ENCODE measurements at places on chromosomes 3 and 15.
A peak's percentile ranks its signal among the peaks of the same experiment; 100 is the strongest.

DNA sequence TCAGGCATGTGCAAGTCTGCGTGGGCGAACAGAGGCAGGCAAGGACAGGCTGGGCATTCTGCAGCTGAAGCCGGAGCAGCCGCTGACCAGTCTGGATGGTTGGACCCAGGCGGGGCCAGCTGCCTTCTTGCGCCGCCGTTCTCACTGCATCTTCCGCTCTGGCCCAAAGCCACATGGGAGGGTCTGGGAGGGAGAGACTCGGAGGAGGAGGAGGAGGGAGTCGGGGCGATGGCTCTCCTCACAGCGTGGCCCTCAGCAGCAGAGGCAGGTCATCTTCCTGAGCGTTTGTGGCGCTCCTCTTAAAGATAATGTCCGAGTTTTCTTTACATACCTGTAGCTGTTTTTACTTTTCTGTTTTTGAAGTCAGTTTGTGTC is 5.9 kb downstream of the CLK3 start:
- DNase-seq, result no peak

DNA sequence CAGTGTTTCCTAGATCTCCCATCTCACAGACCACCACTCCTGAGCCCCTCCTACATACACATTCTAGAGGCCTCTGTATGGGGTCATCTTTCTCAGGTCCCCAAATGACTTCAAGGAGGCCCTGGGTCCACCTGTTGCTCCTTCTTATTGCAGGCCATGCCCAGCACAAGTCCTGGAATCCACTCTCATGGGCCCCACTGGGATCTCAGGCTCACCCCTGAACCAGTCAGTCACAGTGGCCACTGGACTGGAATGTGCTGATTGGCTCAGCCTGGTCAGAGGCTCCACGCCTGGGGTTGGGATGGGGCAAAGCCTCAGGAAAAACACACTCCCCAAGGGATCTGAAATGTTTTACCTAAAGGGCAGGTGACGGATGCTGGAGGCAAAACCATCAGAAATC is 55.7 kb downstream of the SPSB4 start:
- no peak for DNase-seq

GRCh38 chr3:35393901-35394799 is 245.2 kb upstream of the ARPP21 start:
- DNase-seq, result no peak

DNA sequence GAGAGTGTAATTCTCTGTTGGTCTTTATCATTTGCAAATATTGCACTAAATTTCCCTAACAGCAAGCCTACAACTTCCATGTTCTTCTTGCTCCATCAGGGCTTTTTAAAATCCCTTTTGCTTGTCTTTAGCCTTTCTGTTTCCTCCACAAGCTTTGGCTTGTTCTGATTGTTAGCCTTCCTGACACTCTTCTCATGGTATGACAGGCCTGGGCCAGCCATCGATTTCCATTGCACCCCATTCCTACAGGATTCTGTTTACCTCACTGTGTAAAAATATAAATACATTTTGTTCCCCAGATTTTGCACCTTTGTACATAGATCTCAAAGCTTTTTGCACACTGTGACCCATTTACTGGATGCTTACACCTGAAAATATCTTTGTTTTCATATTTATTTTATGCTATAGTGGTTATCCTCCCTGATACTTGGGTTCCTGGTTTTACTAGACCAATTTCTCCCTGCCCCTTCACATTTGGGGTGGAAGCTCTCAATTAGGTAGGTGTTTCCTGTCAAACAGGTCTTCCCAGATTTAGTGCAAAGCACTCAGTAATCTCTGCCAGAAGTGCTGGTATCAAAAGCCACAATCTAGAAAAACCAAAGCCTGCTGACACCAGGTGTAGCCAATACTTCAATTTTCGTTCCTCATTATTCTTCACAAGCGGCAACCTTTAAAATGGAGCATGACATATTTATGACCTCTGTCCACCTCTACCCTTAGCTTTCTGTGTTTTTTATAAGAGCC is 57.9 kb upstream of the PPP2R3A start:
- no peak for DNase-seq

DNA sequence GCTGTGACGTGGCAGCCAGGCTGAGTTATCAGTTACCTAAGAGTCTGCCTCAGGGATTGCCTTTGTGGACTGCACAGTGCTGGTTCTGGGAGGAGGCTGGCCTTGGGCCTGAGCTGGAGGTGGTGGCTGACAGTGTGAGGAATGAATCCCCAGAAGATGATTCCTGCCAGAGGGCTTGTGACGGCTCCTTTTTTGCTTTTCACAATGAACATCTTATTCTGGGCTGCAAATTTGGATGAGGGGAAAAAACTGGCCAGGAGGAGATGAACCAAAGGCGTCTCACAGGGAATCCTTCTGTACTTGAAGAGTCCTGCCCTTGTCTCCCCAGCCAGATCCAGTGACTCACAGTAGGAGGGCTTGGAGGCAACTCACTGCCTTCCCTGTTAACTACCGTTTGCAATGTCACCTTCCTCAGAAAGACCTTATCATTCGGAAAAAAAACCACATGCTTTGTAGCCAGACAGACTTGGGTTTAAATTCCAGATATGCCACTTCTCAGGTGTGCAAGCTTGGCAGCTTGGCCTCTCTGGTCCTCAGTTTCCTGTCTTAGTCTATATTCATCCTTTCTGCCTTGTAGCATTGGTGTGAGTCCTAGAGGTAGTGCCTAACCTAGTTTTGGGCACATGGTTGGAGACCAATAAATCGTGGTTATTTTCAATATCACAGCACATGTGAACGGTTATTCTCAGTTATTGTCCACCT is 19.1 kb downstream of the ST6GAL1 start:
- DNase-seq, result no peak

DNA sequence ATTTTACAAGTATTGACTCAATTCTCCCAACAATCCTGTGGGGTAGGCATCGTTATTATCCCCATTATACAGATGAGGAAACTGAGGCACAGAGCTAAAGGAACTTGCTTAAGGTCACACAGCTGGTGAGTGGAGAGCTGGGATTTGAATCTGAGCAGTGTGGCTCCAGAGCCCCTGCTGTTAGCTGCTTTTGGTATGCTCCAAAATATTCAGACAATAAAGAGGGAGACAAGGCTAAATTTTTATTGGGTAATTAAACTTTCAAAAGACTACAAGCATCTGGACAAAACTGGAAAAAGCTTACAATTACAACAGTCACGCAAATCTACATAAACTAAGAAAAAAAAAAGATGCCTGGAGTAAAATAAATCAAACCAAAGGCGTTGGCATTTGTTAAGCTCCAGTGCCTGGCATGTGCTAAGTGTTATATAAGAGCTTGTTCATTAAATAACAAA is 27.7 kb downstream of the CCDC13 start:
- no peak for DNase-seq

DNA sequence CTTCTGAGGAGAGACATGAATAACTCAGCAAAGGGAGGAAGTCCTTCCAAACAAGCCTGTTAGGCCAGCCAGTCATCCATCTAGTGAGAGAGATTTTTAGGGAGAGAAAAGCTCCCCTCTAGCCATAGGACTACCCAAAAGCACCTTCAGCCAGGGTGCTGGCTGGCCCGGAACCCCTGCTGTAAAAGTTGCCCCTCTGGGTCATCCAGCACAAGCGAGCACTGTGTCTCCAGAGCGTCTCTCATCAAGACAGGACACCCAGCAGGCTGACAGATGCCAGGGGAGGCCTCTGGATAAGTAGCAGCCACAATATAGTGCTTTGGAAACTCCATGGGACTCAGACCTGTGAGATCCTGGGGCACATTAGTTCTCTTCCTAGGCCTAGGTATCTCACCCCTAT is 24.5 kb downstream of the ANXA2 start:
- no peak for DNase-seq

- DNase-seq, result no peak
Observed at GRCh38 chr3:171643681-171644080, 166.6 kb downstream of the PLD1 start.

DNA sequence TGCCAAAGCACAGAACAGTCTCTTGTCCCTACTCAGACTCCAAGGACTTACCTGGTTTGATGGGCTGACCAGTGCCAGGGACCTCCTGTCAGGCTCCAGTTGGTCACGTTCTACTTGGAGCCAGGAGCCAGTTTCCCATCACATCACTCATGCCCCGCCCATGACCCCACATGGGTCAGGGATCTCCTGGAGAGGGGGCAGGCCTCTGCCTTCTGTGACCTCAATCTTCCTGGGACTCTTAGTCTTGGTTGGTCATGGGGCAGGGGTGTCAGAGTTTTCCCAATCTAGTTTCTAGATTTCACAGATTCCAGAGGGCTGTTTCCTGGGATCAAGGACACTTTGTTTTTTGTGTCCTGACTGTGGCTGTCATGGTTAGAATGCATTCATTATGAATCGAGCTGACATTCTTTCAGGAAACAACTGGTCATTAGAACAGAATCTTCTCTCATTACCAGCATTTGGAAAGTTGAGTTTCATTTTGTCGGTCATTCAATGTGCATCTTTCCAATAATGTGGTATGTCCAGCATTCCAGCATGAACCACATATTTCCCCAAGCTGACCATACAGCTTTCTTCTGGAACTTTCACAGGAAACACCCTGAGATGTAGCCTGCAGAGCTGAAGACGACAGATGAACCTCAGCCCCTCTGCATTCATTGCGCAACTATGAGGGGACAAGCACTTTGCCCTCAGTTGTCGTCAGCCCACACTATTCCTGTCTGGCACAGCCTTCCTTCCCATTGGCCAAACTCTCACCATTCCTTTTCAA is 19.8 kb downstream of the CYP19A1 start:
- DNase-seq, result no peak

DNA sequence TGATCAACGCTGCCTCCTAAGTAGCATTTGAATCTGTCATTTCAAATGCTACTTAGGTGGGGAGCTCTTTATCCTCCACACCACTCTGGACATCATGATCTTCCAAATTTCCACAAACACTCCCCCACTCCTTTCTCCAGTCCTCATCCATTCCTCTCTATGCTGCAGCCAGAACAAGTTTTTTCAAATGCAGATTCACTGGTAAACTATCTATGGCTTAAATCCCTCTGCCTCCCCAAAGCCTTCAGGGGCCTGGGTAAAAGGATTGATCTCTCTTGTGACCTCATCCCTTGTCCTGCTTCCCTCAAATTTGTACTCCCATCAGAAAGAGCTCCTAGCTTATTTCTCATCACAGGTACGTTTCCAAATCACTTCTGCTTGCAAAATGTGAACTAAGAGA is 1.3 kb upstream of the AEN start:
- no peak for DNase-seq

- peak; percentile 22 for DNase-seq
Observed at GRCh38 chr3:188397766-188398705, 244.1 kb downstream of the LPP start.

DNA sequence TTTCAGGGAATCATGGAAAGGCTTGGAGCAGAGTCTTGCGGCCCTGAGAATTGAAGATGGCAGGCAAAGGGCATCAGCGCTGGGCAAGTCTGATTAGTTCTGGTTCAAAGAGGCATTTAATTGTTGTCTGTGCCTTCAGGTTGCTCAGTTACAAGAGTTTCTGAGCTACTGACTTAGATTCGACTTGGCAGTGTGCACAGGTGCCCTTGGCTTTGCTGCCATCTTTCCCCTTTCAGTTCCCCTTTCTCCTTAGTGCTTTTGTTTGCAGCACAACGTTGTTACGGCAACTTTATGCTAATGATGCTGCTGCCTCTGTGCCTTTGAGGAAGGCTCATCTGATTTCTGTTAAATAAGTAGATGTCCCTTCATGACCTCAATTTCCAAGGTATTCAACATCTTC is 12.5 kb downstream of the P2RY14 start:
- DNase-seq, result peak; percentile 14

DNA sequence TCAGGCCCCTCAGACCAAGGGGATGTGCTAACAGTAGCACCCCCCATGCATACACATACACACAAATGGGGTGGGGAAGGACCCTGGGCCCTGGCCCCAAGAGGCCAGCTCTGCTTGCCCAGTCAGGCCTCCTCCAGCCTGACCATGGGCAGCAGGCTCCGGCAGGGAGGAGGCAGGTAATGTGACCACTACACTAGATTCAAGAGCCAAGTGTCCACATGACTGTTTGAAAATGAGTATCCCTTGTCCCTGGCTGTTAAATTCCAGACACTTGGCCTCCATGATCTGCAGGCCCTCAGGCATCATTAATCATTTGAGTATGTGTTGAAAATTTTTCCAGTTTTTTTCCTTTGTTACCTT is 13.9 kb upstream of the GNAI2 start:
- DNase-seq, result no peak

DNA sequence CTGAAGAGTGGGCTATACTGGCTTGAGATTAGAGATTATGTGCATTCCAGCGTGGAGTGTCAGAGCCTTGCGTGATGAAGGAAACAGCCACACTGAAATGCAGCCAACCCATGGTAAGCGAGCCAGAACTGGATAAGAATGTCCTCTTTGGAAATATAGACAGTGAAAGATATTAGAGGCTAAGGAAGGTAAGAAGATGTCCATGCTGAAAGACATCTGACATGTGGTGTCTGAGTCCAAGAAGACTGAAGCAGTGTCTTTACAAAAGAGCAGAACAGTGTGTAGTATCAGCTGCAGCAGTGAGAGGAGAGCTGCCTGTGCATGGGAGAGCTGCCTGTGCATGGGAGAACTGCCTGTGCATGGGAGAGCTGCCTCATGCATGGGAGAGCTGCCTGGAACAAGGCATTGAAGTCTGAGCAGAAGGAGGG is 672.2 kb downstream of the DIPK2A start:
- no peak for DNase-seq

DNA sequence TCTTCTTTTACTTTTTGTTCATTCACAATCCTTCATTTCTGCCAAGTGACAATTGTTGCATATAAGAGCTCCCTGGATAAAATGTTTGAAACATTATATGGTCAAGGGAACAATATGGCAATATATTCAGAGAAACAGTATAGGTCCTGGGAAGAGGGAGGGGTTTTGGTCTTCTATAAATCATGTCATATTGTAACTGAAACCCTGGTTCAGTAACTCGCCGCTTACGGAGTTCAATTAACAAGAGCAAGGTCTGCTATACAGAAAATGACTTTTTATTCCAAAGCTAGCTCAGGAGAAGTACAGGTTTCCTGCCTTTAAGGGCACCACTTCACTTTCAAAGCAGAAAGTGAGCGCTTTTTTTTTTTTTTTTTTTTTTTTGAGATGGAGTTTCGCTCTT is 522.1 kb upstream of the TGFBR2 start:
- no peak for DNase-seq

GRCh38 chr3:134029734-134030378 is at the start of gene SLCO2A1:
TSS of gene SLCO2A1 (minus strand) at chr3:134029925. CDS start at chr3:134029802, 123 bp downstream.
- peak; percentile 29 for DNase-seq

- DNase-seq, result no peak
Observed at GRCh38 chr3:161347726-161348125, 23.6 kb downstream of the SPTSSB start.

- no peak for DNase-seq
Observed at GRCh38 chr3:162130582-162130981, 634.0 kb downstream of the OTOL1 start.

- DNase-seq, result no peak
Observed at GRCh38 chr3:130839813-130840212, 54.1 kb upstream of the ATP2C1 start.

- DNase-seq, result no peak
Observed at GRCh38 chr3:157533298-157534070, 30.3 kb upstream of the VEPH1 start.

- DNase-seq, result no peak
Observed at GRCh38 chr15:42632105-42632675, 56.8 kb downstream of the STARD9 start.

GRCh38 chr3:171163101-171164066 is 136.9 kb upstream of the SLC2A2 start:
- DNase-seq, result no peak

- peak; percentile 36 for DNase-seq
Observed at GRCh38 chr3:23183731-23184130, 19.4 kb upstream of the UBE2E2 start.

Data from heart right ventricle (tissue), 16 donors.